ENCODE measurements at places on chromosomes 7 and 10. TPM values are rescaled to one million over a fixed set of nuclear protein-coding genes. Genes with fewer than 3 reads are reported as not detected.

GRCh38 chr7:31362401-31362800 is 21.9 kb upstream of the NEUROD6 start:
- DNase-seq, result no peak

HOXA7 gene
- not detected for total RNA-seq

CDC14C gene
- total RNA-seq, result not detected

AGBL3 gene
- 2.3 TPM for total RNA-seq

TMEM176B gene
- total RNA-seq, result 0.44 TPM

DNA sequence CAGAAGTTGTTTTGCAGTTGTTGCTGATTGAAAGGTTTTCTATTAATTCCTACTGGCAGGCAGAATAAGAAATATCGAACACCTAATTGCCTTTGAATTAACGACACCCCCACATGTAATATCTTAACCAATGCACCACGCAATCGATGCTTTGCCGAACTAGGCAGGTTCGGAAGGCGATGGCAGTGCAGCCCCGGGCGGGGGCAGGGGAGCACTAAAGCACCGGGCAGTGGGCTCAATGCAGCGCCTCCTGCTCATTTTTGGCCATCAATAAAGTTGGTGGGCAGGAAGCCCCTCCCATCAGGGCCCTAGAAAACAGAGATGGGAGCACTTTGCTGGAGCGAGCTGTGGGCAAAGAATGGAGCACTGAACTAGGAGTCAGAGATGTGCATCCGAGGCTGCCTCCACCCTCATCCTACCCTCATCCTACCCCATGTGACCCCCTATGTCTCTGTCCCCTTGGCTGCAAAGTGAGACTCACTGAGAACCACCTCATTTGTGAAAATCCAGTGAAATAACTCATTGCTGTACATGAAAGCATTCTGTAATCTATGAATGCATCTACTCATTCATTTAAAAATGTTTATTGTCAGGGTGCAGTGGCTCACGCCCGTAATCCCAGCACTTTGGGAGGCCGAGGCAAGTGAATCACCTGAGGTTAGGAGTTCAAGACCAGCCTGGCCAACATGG is 19.6 kb upstream of the CHST15 start:
- DNase-seq, result no peak

- no peak for DNase-seq
Observed at GRCh38 chr10:7306147-7306546, 104.7 kb downstream of the SFMBT2 start.

GRCh38 chr7:96179837-96180236 is 142.1 kb downstream of the SLC25A13 start:
- no peak for DNase-seq

DNA sequence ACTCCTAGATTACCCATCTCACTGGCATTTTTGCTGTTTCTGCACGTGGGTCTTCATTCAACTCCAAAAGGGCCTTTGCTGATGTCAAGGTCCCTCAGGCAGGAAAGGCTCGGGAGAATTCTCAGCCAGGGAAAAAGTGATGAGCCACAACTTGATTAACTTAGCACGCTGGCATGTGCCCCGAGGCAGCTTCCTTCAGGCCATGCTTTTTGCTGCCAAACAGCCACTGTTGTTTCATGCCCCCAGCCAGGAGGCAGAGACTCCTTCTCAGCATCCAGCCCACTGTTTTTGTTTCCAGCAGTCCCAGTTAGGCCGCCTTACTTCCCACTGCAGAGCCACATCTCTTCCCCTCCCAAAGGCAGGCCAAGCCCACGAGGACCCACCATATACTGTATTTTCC is 266.5 kb upstream of the YAE1 start:
- DNase-seq, result no peak

DNA sequence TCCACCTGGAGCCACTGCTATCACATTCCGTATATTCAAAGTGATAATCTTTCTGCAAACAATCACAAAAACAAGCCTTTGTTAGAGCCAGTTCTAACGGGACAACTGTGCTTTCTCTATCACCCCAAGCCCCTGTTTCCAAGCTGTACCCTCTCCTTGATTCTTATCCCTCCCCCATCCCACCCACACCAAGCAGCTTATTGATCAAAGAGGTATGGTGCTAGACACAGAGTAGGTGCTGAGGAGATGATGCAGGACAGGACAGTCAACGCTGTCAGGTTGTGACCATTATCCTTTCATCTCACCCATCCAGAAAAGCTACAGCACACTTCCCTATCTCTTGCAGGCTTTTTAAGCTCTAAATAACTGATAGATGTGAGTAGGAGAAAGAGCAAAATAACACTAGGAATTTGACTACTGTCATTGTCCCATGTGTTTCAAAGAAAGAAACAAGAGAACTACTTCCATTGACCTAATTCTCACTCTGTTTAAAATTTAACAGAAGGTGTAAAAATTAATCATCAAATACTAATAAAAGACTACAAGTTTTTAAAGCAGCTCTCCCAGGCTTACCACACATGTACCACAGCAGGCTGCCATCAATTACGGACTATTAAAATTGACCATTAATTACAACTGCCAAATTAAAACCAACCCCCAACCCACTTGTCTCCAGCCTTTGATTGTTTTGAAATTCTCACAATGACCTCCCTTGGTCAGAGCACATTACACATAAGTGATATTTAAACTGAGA is 94.3 kb downstream of the ELAPOR2 start:
- DNase-seq, result no peak

PKD2L1 gene
- 0.44 TPM for total RNA-seq

GRCh38 chr10:99775850-99776249 is 6.6 kb upstream of the ABCC2 start:
- DNase-seq, result no peak

GRCh38 chr7:134740376-134740775 is 39.1 kb upstream of the CALD1 start:
- DNase-seq, result no peak

DNA sequence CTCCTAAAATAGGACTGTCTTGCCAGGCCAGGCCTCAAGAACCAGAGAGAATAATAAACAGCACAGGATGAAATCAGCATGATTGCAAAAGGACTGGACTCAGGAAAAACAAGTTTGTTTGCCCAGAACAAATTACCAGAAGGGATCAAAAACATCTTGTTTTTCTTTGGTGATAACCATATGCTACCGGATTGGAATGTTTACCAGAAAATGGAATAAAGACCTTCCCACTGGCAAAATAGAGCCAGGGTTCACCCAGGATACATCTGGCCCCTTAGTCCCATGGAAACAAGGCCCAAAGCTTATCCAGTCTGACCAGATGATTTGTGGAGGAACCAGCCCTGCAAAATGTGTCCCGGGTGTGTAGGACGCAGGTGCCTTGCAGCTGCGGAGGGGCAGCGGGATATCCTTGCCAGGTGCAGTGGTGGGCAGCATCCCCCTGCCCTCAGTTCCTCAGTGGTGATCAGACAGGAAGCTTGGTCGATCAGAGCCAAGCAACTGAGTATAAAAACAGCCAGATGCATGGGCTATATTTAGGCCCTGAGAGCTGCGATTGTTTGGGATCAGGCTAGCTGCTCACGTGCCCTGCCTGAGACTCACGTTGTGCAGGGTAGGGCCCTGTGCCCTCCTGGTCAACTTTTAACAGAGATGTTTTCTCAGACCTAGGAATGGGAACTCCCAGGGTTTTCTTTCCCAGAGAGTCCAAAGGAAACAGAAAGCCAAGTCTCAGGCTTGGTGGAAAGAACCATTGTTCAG is 4.6 kb upstream of the ZNF22 start:
- DNase-seq, result no peak

CDHR3 gene
- 50.8 TPM for total RNA-seq

GRCh38 chr7:6231184-6231583 is 41.2 kb downstream of the CYTH3 start:
- DNase-seq, result no peak

OR9A2 gene
- not detected for total RNA-seq

- DNase-seq, result no peak
Observed at GRCh38 chr7:47475880-47476227, 106.1 kb downstream of the TNS3 start.

SUFU gene
- total RNA-seq, result 19.9 TPM

DNA sequence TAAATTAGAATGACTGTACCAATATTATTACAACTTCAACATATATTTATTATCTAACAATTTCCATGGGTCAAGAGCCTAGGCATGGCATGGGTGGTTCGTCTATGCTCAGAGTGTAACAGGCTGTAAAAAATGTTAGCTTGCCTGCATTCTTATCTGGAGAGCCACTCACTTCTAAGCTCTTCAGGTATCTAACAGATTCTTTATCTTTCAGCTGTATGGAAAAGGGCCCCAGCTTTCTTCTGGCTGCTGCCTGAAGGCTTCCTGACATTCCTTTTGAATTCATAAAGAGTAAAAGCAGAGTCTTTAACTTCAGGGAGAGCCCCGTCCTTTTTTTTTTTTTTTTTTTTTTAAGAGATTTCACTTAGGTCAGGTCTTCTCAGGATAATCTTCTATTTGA is 648.8 kb downstream of the NXPH1 start:
- no peak for DNase-seq

CRTAC1 gene
- total RNA-seq, result 2.5 TPM

GRCh38 chr10:124323111-124323725 is 95.5 kb downstream of the OAT start:
- DNase-seq, result no peak

- no peak for DNase-seq
Observed at GRCh38 chr7:8362723-8363369, 70.6 kb upstream of the NXPH1 start.

DNA sequence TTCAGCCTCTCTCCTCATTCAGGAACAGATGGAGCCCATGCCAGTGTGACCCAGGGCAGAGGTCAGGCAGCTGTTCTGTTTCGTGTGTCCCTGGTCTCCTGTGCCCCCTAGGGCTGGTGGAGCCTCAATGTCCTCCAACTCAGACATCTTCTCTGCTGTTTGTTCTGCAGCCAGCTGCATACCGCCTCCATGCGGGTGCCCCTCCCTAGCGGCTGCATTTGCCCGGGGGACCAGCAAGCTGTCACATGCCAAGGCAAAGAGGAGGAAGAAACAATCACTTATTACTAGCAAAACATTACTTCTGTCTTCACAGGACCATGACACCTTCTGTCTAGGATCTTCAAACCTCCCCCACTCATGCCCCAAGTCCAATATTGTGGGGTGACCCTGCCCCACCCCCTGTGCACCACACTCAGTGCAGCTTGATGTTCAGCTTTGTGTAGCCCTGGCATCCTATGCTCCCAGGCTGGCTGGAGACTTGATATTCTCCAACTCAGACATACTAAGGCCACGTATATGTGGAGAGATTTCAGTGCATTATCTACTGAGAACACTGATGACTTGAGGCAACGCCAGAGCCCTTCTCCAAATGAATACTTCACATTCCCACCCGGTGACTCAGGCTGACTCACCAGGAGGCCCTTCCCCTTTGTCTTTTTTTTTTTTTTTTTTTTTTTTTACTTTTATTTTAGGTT is 188.9 kb downstream of the SKIDA1 start:
- peak; percentile 47 for DNase-seq

ANKRD1 gene
- not detected for total RNA-seq

RTKN2 gene
- 3.2 TPM for total RNA-seq

GRCh38 chr7:157520249-157520648 is 183.4 kb downstream of the DNAJB6 start:
- DNase-seq, result no peak

GRCh38 chr7:69078997-69079769 is 519.1 kb upstream of the AUTS2 start:
- DNase-seq, result no peak

DNA sequence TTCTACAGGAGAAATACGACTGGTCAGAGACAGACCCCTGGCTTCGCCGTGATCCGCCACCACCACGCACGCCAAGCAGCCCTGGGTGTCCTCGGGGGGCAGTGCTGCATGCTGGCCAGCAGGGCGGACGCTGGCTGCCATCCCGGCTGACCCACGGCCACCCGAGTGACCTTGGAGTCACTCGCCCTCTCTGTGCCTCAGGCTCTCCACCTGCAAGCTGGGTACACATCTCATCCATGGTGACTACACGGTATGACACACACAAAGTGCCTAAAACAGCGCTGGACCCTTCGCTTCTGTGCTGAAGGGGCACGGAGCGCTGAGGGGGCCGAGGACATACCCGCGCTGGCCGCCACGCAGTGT is 62.0 kb upstream of the RNF32 start:
- DNase-seq, result no peak

SLC13A4 gene
- not detected for total RNA-seq

CRPPA gene
- 5.3 TPM for total RNA-seq

FKBP9 gene
- 90.7 TPM for total RNA-seq

SLC29A4 gene
- 30.5 TPM for total RNA-seq

OR13A1 gene
- total RNA-seq, result 0.44 TPM

CPA5 gene
- total RNA-seq, result not detected

DNA sequence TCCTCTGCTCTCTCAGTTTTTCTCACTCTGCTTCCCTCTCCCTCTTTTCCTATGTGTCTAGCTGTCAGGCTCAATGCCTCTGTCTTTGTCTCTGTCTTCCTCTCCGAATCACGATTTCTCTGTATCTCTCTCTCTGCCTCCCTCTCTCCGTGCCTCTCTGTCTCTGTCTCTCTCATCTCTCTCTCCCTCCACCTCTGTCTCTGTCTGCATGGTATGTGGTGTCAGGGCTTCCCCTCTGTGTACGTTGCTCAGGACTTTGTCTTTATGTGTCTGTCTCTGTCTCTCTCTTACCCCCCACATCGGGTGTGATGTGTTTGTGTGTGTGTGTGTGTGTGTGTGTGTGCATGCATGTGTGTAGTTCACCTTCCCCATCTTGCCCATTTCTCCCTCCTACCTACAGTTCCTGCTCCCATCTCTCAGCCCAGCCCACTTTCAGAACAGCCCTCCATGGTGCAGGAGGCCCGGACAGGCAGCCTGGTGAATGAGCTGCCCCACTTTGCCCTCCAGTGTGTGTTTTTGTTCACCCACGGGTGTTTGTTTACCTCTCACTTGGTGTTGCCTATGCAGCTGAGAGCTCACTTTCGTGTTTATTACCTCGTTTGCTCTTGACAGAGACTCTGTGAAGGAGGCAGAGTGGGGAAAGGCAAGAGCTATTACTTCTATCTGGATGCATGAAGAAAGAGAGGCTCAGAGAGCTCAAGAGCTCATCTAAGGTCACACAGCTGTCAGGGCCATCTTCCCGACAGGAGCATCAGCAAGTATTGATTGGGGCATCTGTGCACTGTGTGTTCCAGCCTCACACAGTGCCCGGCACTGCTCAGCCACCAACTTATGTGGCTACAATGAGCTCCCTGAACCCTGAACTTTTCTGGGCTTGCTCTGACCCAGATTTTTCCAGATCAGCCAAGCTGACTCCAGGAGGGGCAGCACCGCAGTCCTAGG is 163.5 kb upstream of the ZMIZ1 start:
- no peak for DNase-seq

- no peak for DNase-seq
Observed at GRCh38 chr10:84521468-84521867, 193.1 kb downstream of the CCSER2 start.

Data from glutamatergic neuron (in vitro differentiated cells).